ENCODE measurements at places on chromosomes 6 and 20.

DNA sequence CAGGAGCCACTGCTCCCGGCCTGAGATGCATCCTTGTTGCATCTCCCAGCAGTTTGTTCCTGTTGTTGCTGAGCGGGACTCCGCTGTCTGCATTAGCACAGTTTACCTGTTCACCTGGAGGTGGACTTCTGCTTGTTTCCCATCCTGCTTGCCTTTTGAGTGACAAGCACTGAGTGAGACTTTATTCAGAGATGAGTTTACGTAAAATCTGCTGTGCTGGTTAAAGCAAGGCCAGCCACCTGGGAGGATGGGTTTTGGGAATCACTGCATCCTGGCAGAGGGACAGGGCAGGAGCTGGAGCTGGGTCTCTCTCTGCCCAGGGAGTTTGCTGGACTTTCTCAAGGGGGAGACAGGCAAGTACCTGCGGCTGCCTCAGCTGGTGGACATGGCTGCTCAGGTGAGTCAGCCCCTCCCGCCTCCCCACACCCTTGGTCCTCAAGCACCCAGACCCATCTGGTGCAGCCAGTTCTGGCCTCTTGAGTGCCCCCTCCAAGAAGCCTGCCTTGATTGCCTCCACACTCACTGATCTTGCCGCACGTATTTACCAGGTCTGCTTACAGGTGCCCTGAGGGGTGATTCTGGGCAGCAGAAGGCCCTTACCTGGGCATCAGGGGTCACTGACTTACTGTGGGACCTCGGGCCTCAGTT, 55.5 kb downstream of the SRC start:
- no peak for DNase-seq

DNA sequence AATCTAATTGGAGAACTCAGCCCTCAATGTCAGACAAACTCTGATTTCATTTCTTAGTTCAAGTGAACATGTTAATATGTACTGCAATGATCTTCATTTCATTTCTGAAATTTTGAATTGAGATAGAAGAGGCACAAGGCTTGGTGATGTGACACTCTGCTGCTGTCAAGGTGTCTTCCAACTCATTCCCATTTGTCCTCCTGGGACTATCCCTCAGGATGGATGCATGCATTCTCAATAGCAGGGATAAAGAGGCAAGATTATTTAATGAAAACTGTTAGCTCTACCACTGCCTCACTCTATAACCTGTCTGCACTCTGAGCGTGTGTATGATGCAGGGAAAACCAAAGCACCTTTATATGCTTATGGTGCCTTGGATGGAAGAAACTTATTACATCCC, 78.7 kb downstream of the PLCB1 start:
- DNase-seq: no peak

GRCh38 chr6:33834401-33835392, 30.9 kb upstream of the MLN start:
- DNase-seq: no peak

DNA sequence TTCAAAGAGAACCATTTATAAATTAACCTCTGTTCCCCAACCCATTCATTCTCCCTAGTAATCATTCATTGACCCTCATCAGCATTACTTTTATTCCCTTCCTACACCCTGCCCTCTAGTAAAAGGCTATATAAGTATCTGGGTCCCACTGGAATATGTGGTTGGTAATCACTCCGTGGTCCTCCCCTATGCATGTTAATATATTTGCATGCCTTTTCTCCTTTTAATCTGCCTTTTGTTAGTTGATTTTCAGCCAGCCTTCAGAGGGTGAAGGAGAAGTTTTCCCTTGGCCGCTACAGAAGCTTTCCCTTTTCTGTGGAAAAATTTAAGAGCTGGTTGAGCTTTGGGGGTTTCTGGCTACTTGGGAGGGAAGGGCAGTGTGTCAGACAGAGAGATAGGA, 585.6 kb downstream of the UTRN start:
- DNase-seq: no peak

GRCh38 chr6:159594750-159595117, 98.3 kb downstream of the SOD2 start:
- DNase-seq: no peak

GRCh38 chr20:44693627-44694026, 21.5 kb upstream of the CCN5 start:
- no peak for DNase-seq

- peak; percentile 10 for DNase-seq
Observed at GRCh38 chr20:56552911-56553629, 20.0 kb downstream of the FAM209B start.

- DNase-seq: no peak
Observed at GRCh38 chr6:111888928-111889695, 15.9 kb upstream of the FYN start.

DNA sequence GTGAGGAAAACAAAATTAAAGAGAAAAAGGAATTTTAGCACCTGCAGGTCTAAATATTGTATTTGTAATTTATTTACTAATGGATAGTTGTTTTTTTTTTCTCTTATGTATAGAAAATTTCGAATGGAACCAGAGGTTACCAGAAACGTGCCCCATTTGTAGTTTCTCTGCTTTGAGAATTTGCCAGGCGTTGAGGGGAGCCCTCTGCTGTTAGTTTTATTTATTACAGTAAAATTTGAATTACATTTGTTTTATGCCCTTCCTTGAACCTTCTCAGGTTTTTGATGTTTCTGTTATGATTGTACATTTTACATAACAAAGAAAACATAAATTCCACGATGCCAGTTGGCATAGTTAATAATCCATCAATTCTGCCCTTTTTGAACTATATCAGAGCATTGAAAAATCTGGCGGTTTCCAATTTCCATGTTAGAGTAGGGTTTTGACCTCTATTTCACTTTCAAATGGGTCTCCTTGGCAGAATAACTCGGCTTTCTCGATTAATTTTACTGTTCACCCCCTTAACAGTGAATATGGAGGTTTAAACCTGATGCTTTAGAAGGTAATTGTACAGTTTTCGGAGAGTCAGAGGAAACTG, 35.1 kb upstream of the RFPL4B start:
- DNase-seq: no peak

GRCh38 chr6:135121434-135121833, 59.7 kb upstream of the MYB start:
- DNase-seq: no peak

- DNase-seq: no peak
Observed at GRCh38 chr6:64213697-64214096, 578.1 kb downstream of the PHF3 start.

- DNase-seq: no peak
Observed at GRCh38 chr6:81054036-81054435, 698.4 kb downstream of the TENT5A start.

DNA sequence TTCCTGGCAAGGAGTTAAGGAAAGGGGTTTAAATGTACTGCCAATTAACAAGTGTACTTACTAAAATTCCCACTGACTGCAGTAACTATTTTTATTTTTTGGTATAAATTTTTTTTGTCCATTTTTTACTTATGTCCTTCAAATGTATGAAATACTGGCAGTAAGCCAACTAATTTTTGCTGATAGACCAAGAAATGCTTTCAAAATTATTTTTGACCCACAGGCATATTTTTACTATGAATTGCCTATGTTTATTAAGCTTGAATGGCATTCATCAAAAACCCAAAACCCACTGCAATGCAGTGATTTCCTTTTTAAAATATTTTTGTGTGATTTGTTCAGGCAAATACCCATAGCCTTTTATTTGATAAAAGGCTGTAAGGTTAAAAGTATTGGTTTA, 560.1 kb downstream of the UTRN start:
- DNase-seq: no peak

GRCh38 chr6:25180630-25181349, 98.4 kb upstream of the CARMIL1 start:
- DNase-seq: no peak

GRCh38 chr6:170139531-170139930, 151.3 kb downstream of the DLL1 start:
- no peak for DNase-seq

DNA sequence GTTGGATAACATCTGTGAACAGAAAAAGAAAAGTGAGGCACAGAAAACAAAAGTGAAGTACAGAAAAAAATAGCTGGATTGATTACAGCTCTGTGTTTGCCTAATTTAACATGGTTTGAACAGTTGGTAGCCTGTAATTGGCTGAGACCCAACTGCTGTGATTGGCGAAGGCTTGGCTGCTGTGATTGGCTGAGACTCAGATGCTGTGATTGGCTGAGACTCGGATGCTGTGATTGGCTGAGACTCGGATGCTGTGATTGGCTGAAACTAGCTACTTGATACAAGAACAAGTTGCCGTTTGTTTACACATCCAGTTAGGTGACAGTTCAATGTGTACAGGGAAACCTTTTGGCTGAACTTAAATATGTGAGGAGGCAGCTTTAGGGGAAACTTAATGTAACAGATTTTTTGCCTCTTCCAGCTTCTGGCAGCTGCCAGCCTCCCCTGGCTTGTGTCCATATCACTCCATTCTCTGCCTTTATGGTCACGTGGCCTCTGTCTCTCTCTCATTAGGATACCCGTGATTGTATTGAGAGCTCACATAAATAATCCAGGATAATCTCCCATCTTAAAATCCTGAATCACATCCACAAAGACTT, 223.4 kb upstream of the FOXA2 start:
- no peak for DNase-seq

GRCh38 chr20:37915800-37916570, 13.1 kb downstream of the VSTM2L start:
- no peak for DNase-seq

DNA sequence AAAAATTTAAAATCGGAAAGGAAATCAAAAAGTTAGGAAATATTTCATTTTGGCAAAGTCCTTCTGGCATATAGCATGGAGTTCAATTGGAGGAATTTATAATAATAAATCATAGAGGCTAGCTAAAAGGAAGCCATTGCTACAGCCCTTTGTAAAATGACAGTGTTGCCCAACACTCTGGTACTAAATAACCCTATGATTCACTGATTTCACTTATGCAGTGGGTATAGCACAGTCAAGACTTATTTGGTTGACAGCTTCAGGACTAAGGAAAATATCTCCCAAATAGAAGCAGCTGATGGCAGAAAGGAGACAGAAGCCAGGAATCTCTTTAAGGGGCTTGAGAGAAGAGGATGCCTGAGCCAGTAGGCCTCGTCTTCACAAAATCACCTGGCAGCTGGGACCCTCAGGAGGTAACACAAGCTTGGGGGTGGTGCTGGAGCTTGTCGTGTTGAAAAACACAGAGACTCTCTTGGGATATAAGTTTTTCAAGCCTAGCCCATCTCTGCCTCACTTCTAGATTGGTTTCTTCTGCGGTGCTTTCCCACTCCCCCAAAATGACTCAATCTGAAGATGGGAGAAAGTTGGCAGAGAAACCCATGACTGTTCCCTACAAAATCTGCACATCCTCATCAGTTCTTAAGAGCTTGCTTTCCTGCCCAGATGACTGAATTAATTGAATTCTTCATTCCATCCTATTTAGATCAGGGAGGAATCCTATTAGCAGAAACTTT, 38.4 kb upstream of the EYA4 start:
- DNase-seq: no peak

DNA sequence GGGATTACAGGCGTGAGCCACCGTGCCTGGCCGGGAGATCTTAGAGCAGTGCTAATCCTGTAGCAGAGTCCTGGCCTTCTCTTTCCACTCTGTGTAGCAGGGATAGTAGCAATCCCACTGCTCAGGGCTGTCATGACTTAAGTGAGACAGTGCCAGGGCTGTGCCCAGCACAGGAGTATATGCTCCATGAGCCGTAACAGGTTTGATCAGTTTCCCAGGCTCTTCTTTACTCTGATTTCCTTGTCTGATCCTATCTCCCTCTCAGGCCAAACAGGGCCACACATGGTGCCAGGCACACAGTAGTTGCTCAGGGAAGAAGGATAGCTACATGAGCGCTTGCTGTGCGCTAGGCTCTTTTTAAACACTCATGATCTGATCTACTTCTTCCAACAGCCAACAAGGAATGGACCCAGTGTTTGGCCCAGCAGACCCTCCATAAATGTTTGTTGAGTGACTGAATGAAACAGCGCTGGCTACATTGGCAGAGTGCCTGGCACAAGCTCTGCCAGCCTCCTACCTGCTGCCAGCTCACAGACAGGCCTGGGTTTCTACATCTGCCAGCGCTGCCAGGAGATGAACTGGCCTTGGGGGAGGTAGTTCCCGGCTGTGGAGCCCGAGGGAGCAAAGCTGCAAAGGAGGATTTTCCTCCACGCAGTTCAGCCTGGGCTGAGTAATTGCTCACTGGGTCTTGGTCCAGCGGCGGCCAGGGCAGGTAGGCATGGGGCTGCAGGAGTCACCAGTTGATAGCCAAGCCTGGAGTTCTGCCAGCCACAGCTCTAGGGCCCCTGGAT, 36.9 kb downstream of the SNAI1 start:
- no peak for DNase-seq

DNA sequence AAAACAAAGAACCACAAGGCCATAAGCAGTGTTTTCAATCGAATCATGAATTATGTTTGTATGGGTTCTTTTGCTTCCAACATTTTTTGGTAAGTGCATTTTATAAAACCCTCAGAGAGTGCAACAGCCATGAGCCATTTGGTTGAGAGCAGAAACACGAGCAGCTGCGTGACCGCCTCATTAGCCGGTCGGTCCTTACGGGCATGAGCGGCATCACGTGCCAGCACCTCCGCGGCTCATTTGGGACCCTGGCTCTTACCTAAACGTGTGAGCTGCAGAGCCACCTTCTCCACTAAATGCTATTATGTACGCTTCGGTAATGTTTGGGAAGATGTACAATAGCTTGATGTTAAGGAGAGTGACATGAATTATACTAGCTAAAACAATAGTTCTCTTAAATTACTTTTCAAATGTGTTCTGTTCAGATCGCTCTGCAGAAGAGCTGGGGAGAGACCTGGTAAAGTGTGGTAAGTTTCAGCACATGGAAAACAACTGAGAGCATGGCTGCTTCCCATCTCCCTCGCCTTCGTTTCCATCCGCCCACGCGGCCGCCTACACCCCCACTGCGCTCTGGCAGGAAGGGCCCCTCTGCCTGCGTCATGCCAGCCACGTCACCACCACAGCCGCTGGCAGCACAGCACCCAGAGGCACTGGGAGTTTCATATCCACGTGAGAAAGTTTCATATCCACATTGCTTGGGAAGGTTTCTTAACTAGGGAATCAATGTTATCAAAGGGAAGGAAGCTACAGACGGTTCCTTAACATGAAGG, 23.7 kb upstream of the PDE10A start:
- no peak for DNase-seq

GRCh38 chr6:143637691-143638090, 40.1 kb upstream of the PHACTR2 start:
- DNase-seq: no peak

DNA sequence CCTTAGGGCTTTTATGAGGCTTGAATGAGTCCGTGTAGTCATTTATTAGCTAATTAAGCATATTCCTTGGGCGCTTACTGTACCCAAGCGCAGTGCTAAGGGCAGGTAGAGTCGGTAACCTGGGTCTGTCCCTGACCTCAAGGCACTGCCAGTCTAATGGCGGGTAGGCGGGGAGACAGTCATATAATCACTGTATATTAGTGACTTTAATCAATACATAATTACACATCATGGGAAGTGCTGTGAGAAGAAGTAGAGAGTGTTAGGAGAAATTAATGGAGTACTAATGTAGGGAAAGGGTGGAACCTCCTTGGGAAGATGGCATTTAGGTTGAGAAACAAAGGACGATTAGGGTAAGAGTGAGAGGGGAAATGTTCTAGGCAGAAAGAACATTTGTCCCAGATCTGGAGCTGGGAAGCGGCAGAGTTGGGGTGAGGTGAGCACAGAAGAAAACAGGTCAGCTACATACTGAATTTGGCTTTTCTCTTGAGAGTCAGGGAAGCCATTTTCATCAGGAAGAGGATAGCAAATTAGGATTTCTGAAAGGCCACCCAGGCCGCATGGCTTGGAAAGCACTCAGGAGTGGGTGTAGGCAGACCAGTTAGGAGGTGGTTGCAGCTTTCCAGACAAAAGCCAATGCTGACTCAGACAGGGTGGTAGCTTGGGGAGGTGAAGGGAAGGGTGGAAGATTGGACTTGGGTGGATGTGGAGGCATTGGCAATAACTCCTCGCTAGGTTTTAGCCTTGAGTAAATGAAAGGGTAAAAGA, 954 bp upstream of the BLCAP start:
- DNase-seq: no peak
